ENCODE measurements at places on chromosomes 1 and 21.
A peak's percentile ranks its signal among the peaks of the same experiment; 100 is the strongest.

DNA sequence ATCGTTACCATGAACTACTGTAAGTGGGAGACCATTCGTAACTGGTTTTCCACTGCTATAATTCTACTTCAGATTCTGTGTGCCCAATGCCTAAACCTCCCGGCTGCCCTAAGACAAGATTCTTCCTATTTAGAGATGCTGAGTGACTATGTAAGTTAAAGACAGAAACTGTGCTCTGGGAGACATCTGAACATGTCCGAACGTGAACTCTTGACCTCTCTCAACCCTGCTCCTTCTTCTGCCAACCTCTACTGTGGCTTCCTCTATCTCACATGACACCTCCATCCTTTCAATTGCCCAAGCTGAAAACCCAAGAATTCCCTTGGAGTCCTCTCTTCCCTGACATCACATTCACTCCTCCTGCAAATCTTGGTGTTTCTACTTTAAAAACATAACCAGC lies 182.9 kb downstream of the AKT3 start:
- DNase-seq: no peak

GRCh38 chr1:50631161-50631560 lies 207.9 kb upstream of the DMRTA2 start:
- DNase-seq: no peak

DNA sequence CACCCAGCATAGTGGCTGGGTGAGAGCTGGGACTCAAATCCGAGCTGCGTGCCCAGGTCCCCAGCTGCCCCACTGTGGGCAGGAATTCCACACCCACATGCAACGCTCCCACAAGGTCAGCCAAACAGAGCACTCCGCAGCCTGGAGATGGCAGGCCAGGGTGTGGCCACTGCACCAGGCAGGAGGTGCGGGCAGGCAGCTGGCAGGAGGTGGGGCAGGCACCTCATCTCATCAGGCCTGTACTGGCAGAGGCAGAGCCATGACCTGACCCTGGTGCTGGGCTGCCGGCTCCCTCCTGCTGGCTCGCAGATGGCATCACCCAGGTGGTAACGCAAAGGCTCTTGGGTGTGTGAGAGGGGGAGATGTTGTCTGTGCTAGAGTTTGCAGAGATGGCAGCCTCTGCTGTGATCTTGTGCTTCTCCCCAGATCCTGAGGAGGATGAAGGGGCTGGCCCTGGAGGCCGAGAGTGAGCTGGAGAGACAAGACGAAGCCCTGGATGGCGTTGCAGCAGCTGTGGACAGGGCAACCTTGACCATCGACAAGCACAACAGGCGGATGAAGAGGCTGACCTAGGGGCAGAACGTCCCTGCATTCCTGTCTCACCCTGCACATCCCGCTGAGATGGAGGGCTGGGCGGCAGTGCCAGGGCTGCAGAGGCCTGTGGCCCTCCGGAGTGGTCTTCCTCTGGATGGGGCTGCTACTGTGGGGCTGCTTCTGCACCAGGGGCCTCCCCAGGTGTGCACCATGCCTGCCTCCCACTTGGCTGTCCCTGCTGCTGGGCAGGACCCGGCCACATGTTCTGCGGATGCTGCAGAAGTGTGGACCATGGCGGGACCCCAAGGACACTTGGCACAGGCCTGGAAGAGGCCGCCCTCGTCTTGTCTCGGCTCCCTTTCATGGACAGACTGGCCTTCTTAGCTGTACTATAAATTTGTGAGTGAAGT lies 35.1 kb upstream of the PRSS38 start:
- DNase-seq: no peak

GRCh38 chr1:109500941-109501381 lies 7.1 kb downstream of the CYB561D1 start:
- no peak for DNase-seq

- no peak for DNase-seq
These were observed 1.2 kb downstream of the CCNL2 start for GRCh38 chr1:1397839-1398523.

DNA sequence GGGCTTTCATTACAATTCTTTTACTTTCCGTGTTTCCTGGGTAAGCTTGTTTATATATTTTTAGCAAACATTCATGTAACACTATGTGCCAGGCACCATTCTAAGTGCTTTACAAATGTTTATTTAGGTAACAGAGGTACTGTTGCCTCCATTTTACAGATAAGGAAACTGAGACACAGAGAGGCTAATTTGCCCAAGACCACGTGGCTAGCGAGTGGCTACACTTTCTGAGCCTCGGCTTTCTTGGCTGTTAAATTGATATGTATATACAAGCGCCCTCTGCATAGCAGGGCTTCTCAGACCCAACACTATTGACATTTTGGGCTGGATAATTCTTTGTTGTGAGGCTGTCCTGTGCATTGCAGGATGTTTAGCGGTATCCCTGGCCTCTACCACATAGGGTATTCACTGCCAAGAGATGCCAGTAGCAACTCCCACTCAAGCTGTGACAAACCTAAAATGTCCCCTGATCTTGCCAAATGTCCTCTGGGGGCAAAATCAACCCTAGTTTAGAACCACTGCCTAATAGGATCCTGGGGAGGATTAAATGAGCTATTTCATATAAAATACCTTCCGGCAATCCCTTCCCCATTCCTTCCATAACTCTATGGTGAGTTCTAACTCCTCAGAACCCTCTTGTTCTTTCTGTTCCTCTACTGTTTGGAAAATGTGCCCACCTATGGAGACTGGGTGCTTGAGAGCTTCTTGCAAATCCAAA lies 17.2 kb upstream of the ID3 start:
- DNase-seq: no peak

DNA sequence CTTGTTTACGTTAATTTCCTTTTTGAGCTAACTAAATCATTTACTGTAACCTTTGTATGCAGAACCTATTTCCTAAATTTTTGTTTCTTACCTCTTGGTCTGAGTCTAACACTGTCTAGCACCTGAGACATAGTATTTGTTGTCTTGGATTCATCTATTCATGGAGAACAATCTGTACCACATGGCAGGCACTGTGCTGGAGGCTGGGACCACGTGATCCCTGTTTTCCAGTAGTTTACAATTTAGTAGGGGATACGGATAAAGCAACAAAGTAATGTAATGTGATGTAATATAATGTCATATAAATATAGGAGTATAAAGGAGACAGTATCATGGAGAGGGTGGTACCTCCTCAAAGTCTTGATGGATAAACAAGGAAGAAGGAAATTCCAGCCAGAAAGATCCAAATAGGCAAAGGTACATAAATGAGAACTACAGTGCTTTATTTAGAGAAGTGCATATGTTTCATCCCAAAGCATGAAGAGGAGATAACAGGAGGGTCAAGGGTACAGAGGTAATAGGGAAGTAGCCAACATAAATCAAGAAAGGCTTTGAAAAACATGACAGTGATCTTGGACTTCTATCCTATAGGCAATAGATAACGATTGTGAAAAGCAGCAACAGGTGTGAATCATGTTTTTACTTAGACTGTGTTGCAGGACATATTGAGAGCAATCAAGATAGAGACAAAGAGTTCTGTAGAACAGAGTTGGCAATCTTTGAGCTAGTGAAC lies 25.9 kb upstream of the CLCA4 start:
- no peak for DNase-seq

DNA sequence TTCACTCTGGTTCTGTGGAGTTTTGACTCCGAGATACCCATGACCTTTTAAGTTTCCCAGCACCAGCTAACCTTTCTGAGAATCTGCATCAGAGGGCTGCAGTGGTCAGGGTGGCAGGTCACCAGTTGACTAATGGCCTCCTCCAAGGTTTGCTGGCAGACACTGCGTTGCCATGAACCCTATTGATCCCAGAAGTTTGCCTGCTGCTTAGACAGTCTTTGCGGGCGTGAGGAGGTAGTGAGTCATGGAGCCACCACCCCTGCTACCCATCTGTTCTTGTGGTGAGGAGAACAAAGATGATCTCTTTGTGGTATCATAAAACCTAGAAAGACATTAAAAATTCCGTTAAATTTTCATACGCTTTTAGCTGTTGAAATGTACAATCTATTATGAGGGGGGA lies 180.4 kb downstream of the FGGY start:
- no peak for DNase-seq

DNA sequence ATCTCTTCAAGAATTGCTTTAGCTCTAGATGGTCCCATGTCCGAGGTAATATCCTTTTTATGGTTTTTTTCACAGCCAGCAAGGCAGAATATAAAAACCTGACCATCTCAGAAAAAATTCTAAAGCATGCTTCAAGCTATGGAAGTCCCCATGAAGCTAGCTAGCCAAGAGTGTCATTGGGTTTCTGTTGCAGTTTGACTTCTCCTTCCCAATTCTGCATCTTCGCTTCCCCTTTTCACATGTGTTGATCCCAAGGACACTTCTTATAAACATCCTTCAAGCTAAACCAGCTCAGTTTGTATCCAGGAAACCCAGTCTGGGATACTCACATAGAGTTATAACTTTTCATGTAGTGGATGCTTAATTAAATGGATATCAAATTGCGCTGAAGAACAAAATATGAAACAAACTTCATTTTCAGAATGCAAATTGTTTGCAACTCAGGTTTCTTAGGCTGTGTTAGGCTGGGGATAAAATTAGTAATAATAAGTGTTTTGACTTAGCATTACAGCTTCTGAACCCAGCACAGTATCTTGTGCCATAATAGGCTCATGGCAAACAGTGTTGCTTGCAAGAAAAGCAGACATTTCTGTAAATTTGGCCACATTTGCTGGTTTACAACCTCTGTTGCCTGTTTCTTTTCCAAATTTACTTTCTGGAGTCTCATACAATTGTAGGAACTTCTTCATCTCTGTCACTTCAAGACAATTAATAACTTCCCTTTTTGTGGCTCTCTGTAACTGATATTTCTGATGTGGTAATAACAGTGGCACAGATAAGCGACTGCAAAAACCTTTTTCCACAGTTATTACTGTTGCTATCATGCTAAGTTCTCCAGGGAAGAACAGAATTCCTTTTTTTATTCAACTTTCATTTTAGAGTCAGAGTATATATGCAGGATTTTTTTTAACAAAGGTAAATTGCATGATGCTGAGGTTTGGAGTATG lies 53.2 kb downstream of the NCAM2 start:
- no peak for DNase-seq

DNA sequence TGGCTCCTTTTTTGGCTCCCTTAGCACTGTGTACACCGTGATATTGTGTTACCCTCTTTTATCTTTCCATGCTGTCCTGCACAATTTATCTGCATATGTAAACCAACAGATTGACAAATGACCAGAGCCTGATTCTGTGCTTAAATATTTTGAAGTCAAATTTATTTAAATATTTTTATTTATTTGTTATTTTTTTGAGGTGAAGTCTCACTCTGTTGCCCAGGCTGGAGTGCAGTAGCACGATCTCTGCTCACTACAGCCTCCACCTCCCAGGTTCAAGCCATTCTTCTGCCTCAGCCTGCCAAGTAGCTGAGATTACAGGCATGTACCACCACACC lies 12.8 kb downstream of the PMF1 start:
- no peak for DNase-seq

DNA sequence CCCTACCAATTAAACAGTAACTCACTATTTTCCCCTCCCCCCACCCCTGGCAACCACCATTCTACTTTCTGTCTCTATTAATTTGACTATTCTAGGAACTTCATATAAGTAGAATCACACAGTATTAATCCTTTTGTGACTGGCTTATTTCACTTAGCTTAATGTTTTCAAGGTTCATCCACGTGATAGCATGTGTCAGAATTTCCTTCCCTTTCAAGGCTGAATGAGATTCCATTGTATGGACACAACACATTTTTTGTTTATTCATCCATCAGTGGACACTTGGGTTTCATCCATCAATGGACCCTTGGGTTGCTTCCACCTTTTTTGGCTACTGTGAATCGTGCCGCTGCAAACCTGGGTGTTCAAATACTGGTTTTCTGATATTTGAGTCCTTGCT lies 41.7 kb downstream of the EIF2D start:
- DNase-seq: no peak

GRCh38 chr1:62901650-62902049 lies 117.7 kb downstream of the ATG4C start:
- no peak for DNase-seq

- DNase-seq: peak; percentile 38
These were observed 79.8 kb upstream of the IFFO2 start for GRCh38 chr1:19036041-19036812.

DNA sequence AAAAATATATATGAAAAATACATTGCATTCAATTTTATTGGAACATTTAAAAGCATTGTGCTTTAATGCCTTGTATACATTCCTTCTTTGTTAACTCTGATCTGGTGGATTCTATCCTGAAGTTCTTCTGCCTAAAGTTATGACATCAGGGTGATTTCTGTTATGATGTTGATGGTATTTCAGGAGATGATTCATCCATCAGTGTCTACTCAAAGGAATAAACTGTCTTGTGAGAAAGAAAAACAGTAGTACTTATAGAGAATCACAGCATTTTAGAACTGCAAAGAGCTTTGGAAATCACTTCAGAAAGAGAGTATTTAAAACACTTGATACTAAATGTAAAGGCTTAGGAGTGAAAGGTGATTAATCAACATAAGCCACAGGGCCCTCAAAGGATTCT lies 155.7 kb downstream of the PTPRC start:
- DNase-seq: no peak

DNA sequence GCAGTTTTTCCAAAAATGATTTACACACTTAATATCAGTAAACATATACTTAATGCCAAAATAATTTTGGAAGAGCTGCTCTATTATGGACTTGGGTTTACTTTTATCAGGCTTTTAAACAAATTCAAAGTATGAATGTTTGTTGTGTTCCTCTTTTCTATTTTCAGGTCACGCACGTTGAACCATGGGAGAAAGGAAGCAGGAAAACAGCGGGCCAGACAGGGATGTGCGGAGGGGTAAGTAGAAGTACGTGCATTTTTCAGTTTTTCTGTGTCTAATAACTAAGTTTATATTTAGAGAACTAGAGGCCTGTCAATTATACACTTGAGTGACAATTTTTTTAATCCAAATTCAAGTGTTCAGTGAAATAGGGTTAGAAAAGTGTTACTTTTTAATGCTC lies 3.4 kb downstream of the PRPF38B start:
- DNase-seq: no peak

GRCh38 chr1:110218739-110219138 lies 8.6 kb downstream of the KCNC4 start:
- DNase-seq: no peak

GRCh38 chr1:220783453-220783852 lies 3.3 kb upstream of the MTARC1 start:
- no peak for DNase-seq

GRCh38 chr1:13535227-13535626 lies 21.4 kb upstream of the LRRC38 start:
- no peak for DNase-seq

DNA sequence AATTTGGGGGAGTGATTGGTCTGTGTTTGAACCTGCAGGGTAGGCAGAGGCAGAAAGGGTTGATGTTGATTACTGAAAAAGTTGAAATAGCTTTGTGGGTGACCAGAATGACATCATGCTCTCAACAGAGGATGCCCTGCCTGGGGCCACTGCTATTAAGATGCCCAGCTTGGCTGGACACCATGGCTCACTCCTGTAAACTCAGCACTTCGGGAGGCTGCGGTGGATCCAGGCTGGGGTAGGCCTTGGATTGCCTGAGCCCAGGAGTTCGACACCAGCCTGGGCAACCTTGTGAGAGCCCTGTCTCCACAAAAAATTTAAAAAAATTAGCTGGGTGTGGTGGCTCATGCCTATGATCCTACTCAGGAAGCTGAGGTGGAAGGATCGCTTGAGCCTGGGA lies 42.8 kb upstream of the CACNA1E start:
- DNase-seq: no peak

GRCh38 chr1:212471891-212472675 lies 39.4 kb downstream of the NENF start:
- DNase-seq: no peak

- peak; percentile 56 for DNase-seq
These were observed 55.6 kb downstream of the NKAIN1 start for GRCh38 chr1:31183927-31184554.

- no peak for DNase-seq
These were observed 70.1 kb upstream of the PTBP2 start for GRCh38 chr1:96651517-96651916.
